SIG-M5 (cell line): ENCODE measurements at places on chromosomes 5 and 9.
A peak's percentile ranks its signal among the peaks of the same experiment; 100 is the strongest.

GRCh38 chr9:16417749-16418148 is 452.7 kb downstream of the BNC2 start:
- DNase-seq: no peak

- DNase-seq: no peak
Observed at GRCh38 chr9:107540164-107540561, 50.6 kb upstream of the KLF4 start.

DNA sequence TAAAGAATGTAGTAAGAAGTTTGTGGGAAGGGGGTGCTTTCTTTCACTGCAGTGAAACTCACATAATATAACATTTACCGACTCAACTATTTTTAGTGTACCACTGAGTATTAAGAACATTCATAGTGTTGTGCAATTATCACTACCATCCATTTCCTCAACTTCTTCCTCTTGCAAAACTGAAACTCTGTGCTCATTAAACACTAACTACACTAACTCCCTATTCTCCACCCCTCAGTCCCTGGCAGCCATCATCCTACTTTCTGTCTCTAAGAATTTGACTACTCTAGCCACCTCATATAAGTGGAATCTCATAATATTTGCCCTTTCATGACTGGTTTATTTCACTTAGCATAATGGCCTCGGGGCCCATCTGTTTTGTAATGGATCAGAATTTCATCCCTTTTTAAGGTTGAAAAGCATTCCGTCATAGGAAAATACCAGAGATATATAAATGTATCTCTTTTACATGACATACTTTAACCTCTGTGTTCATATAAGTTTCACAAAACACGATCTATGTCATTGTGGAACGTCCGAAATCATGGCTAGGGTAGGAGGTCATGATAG is 56.3 kb upstream of the DIRAS2 start:
- DNase-seq: peak; percentile 29

GRCh38 chr9:12722131-12722530 is 28.9 kb downstream of the TYRP1 start:
- no peak for DNase-seq

DNA sequence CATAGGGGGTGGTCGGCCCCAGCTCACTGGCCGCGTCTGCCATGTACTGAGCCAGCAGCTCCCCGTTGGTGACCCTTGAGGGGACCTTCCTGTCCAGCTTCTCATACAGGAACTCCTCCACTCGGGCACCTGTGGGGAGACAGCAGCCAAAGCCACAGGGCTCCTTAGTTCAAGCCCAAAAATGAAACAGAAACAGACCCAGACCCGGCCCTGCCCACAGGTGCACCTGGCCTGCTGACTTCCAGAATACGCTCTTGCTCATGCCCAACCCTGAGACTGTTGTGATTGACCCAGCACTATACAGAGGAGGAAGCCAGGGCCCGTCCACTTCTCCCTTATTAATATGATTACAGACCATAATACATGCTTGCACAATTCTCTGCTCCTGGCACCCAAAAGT is 7.0 kb downstream of the SH3GLB2 start:
- no peak for DNase-seq

- no peak for DNase-seq
Observed at GRCh38 chr5:53240661-53241060, 131.1 kb upstream of the MOCS2 start.

GRCh38 chr5:55601628-55602027 is 66.9 kb upstream of the PLPP1 start:
- DNase-seq: no peak
